ENCODE measurements at places on chromosomes 11 and 22.

DNA sequence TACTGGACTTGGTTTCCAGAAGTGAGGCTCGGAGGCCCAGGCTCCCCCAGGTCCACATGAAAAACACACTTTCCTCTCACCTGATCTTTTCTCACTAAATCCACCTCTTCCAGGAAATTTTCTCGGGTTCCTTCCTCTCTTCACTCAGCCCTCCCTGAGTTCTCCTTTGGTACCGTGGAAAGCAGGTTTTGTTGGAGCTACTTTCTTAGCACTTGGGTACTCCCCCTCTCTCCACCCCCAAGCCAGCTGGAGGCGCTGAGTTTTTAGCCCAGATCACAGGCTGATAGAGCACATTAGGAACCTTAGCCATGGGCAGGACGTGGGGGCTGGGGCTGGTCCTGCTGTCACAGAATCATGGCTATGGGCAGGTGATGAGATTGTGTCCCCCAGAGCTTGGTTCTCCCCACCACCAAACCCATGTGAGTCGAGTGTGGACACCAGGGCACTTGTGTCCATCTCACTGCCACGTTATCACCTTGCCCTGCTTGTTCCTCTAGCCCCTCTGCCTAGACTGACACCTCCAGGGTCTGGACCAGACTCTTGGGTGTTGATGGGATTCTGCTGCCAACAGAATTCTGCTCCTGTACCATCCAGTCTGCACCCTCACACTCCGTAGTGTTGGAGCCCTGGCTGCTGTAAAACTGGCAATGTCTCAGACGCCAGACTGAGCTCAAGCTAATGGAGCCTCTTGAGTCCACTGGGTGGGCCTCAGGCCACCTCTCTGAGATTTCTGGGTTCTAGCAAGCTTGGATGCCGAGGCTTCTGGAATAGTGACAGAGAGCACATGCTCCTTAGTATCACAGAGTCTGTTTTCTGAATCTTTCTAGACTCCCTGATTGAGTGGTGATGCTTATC is 74.9 kb upstream of the NARS2 start:
- DNase-seq: no peak

DNA sequence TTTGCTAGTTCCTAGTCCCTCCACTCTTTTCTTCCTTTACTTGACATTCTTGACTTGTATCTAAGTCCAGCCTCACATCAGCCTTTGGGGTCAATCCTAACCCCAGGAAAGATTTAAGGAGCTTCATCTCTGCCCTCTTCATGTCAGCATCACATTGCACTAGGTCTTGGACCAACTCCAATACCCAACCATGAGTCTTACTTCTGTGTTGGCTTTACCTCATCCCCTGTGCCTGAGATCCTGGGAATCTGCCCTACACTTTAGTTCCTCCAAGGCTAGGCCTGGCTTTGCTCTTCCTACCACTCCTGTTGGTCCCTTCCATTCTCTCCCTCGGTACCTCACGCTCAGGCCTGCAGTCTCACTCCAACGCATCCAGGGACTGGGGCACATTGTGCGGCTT is 117.0 kb downstream of the SLC1A2 start:
- DNase-seq: no peak

DNA sequence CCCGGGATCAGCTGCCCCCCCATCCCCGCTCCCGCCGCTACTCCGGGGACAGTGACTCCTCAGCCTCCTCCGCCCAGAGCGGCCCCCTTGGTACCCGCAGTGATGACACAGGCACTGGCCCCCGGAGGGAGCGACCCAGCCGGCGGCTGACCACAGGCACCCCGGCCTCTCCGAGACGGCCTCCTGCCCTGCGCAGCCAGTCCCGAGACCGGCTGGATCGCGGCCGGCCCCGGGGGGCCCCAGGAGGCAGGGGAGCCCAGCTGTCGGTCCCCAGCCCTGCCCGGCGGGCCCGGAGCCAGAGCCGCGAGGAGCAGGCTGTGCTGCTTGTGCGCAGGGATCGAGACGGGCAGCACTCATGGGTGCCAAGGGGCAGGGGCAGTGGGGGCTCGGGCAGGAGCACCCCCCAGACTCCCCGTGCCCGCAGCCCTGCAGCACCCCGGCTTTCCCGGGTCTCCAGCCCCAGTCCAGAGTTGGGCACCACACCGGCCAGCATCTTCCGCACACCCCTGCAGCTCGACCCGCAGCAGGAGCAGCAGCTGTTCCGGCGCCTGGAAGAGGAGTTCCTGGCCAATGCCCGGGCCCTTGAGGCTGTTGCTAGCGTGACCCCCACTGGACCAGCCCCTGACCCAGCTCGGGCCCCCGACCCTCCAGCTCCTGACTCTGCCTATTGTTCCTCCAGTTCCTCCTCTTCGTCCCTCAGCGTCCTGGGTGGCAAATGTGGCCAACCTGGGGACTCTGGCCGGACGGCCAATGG is 3.9 kb downstream of the RASL10A start:
- DNase-seq: no peak

DNA sequence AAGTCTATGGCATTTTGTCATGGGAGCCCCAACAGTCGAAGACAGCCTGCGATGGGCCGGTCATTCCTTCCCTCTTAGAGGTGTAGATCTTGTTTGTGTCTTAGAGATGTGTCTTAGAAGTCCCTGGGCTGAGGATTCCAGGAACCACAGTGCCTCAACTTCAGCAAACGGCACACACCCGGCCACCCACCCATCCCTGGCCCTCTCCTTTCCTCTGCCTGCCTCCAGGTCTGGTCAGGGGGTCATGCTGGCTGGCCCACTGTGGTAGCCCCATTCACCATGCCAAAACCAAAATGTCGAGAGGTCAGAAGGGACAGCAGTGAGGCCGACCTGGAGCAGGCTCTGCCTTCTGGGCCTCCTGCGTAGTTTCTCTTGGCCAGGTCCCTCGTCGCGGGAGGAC is 857.9 kb downstream of the TBC1D22A start:
- no peak for DNase-seq

GRCh38 chr11:12043959-12044791 is 35.7 kb upstream of the DKK3 start:
- DNase-seq: peak; percentile 28

- DNase-seq: no peak
Measured at GRCh38 chr22:39078329-39078728, 1.3 kb downstream of the APOBEC3G start.

- DNase-seq: no peak
Measured at GRCh38 chr22:19723983-19724827, 866 bp downstream of the GP1BB start.

DNA sequence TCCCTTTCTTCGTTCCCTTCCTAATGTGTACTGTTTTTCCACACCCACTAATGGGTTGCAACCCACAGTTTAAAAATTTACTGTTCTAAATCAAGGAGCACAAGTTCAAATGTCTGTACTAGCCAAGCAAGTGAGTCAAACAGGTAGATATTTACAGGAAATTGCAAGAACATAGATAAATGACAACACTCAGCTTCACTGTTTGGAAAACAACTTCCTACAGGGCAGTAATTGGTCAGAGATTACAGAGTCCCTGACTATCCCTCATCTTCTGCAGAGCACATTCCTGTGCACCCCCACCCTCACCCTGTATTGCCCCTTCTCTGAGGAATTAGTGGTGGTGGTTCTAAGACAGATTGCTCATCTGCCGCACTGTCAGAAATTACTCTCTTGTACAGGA is 1.9 kb downstream of the SERPING1 start:
- DNase-seq: no peak

- DNase-seq: peak; percentile 13
Measured at GRCh38 chr11:101436511-101437142, 147.2 kb downstream of the TRPC6 start.

DNA sequence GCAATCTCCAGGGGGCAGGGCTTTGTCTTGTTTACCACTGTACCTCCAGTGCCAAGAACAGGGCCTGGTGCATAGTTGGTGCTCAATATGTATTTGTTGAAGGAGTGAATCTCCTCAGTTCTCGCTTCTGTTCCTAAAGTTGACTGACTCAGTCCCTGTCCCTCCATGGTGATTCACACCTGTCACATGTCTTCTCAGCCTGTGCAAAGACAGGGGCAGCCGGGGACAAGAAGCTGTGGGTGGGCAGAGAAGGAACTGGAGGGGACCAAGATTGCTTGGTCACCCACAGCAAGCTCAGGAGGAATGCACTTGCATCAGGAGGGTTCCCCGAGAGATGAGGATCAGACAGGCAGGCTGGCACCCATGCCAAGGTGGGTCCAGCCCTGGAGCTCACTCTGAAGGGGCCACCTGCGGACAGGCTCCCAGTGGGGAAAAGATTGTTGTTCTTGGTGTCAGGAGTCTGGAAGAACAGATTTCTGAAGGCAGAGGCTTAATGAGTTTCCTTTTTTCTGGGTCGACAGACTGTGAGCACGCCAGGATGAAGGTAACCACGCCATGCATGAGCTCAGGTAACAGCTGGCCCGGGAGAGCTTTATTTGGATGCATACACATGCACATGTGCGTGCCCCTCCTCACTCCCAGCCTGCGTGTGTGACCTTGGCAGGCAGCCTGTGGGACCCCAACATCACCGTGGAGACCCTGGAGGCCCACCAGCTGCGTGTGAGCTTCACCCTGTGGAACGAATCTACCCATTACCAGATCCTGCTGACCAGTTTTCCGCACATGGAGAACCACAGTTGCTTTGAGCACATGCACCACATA is 16.9 kb downstream of the IL17RA start:
- no peak for DNase-seq

- DNase-seq: no peak
Measured at GRCh38 chr11:8671193-8671612, 11.3 kb downstream of the TRIM66 start.

DNA sequence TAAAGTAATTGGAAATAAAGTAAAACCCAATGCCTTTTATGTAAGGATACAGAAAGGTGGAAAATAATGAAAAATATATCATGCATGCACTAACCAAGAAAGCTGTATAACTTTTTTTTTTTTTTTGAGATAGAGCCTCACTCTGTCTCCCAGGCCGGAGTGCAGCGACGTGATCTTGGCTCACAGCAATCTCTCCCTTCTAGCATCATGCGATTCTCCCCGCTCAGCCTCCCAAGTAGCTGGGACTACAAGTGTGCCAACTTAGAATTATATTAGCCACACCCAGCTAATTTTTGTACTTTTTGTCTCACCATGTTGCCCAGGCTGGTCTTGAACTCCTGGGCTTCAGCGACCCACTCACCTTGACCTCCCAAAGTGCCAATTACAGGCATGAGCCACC is 4.5 kb downstream of the GGT5 start:
- no peak for DNase-seq

DNA sequence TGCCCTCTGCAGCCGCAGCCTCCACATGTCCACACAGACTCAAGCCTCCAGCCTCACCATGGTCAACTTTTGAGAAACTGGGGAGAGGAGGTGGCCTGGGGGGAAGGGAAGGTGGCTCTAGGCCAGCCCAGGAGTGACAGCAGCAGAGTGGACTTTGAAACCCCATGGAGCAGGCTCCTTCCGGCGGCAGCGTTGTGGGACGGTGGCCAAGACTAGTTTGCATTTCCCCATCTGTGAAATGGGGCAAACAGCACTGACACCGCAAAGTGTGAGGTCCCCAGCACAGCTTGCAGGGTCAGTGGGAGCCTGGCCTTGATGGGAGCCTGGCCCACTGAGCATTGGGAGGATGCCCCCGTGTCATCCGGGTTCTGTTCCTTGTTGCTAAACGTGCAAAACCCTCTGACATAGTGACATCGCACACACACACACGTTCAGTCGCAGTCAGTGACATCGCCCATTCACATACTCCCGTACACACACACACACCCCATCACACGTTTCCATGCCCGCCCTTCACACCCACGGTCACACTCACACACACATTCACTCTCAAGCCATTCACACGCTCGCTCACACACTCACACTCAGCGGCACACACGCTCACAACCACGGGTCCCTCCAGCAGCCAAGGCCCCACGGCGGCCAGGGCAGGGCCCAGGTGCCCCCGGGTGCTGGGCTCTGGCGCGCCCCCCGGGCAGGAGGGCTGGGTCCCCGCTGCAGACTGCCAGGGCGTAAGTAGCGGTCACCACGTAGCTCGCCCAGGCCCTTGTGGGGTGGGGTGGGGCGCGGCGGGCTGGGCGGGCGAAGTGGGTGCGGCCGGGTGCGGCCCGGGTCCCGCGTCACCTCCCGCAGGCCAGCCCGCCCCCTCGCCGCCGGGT is 585 bp downstream of the CYB5R3 start:
- peak; percentile 27 for DNase-seq

- no peak for DNase-seq
Measured at GRCh38 chr11:70631624-70632047, 233.3 kb downstream of the CTTN start.

GRCh38 chr11:34086554-34087283 is 18.7 kb upstream of the NAT10 start:
- peak; percentile 84 for DNase-seq

GRCh38 chr11:74299015-74299414 is 12.4 kb downstream of the P4HA3 start:
- no peak for DNase-seq

DNA sequence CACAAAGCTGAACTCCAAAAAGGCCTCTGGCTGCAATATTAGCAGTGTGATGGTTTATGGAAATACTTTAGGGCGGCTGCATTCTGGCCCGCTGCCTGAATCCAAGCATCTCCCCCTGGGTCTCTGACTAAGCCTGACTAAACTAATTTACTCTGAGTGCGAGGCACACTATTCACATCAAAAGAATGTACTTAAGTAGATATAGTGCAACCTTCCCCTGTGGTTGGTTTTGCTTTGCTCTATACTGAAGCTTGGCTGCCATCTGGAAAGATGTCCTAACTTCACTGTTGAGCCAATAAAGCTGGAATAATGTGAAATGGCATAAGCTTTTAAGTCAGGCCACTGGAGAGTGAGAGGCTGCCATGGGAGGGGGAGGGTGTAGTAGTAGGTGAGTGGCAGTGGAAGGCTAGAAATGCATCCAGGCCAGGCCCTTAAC is 321.6 kb downstream of the AASDHPPT start:
- no peak for DNase-seq

- DNase-seq: no peak
Measured at GRCh38 chr11:70879601-70880285, 372.6 kb downstream of the SHANK2 start.

GRCh38 chr11:120520091-120520822 is 8.7 kb downstream of the GRIK4 start:
- no peak for DNase-seq

DNA sequence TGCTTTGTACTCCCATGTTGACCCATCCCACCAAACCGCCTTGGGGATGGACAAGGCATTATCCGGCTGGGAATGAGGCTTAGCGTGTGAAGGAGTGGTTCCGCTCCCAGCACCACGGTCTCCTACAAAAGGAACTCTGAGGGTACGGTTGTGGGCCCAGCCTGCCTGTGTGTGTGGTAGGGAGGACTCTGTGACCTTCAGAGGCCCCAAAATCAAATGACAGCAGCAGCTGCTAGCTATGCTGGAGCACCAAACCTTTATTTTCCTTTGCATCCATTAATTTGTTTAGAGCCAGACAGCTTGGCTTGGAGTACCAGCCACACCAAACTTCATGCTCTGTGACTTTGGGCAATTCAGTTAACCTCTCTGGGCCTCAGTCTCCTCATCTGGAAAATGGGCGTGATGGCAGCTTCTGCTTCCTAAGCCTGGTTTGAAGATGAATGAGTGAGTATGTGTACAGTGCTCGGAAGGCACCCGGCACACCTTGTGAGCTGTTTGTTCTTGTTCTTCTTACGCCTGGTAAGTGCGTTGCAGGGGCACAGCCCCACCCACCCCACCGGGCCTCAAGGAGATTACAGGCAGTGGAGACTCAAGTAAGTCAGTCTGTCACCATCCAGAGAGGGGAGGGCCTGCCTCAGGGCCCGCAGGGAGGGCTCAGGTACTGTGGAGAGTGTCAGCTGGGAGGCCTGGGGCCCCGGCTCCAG is 25.3 kb downstream of the MB start:
- no peak for DNase-seq

Data from MV-4-11 (cell line).